ENCODE measurements at places on chromosomes 12 and 14.

GRCh38 chr12:32366714-32367113 lies 32.6 kb upstream of the FGD4 start:
- no peak for DNase-seq

GRCh38 chr12:103909811-103910210 lies 20.4 kb upstream of the HSP90B1 start:
- DNase-seq: no peak

GRCh38 chr14:47208434-47208833 lies 467.0 kb downstream of the MDGA2 start:
- DNase-seq: no peak

- peak; percentile 24 for DNase-seq
These were observed 46.8 kb downstream of the TMEM117 start for GRCh38 chr12:43882578-43883178.

- no peak for DNase-seq
These were observed 46.3 kb downstream of the PHETA1 start for GRCh38 chr12:111322336-111323250.

DNA sequence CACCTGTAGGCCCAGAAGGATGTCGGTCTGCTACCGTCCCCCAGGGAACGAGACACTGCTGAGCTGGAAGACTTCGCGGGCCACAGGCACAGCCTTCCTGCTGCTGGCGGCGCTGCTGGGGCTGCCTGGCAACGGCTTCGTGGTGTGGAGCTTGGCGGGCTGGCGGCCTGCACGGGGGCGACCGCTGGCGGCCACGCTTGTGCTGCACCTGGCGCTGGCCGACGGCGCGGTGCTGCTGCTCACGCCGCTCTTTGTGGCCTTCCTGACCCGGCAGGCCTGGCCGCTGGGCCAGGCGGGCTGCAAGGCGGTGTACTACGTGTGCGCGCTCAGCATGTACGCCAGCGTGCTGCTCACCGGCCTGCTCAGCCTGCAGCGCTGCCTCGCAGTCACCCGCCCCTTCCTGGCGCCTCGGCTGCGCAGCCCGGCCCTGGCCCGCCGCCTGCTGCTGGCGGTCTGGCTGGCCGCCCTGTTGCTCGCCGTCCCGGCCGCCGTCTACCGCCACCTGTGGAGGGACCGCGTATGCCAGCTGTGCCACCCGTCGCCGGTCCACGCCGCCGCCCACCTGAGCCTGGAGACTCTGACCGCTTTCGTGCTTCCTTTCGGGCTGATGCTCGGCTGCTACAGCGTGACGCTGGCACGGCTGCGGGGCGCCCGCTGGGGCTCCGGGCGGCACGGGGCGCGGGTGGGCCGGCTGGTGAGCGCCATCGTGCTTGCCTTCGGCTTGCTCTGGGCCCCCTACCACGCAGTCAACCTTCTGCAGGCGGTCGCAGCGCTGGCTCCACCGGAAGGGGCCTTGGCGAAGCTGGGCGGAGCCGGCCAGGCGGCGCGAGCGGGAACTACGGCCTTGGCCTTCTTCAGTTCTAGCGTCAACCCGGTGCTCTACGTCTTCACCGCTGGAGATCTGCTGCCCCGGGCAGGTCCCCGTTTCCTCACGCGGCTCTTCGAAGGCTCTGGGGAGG lies at the start of gene LTB4R:
TSS of gene LTB4R (plus strand) at position 857 of the 959 bp plus-strand sequence. CDS start 4,150 bp downstream, outside the sequence.
- no peak for DNase-seq

DNA sequence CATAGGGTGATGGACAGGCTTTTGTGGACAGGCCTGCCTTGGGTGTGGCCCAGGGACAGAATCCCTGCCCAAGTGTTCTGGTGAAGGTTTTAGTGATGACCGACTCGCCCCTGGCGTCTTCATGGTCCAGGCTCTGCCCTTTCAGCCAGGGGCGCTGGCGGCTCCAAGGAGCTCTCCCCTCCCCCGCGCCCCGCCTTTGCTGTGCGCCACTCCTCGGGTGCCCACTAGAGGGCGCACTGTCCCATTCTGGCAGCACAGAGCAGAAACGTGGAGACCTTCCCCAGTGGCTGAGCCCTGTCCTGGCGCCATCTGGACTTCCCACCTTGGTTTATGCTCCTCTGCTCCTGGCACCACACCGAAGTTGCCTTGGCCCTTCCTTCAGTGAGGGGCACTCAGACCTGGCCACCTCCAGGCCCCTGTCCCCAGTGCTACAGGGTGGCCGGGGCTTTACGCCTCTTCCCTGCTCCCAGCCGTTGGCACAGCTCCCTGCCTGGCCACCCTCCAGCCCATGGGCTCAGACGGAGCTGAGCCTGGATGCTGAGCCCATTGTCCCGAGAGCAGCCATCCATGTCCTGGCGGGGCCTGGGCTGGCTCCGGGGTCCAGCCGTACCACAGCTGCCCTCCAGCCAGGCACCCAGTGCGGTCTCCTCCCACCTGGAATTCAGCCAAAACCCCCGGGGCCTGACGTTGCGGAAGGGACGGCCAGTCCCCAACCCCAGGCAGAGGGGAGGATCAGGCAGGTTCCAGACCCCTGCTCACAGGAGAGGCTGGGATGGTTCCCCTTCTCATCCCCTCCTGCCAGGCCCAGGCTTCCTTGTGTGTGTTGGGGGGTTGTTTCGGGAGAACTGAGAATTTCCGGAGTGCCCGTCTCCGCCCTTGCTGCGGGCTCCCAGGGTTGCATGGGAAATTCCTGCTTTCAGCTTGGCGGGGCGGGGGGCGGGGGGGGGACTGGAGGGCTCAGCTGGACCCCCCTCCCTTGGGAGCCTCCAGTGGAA lies 5.6 kb upstream of the CRIP1 start:
- DNase-seq: peak; percentile 64

GRCh38 chr14:70887737-70888499 lies 19.3 kb upstream of the PCNX1 start:
- DNase-seq: no peak

- no peak for DNase-seq
These were observed 506.4 kb downstream of the MED13L start for GRCh38 chr12:115771065-115771464.
